ENCODE measurements at places on chromosomes 6 and 20. TPM values are rescaled to one million over a fixed set of nuclear protein-coding genes. Genes with fewer than 3 reads are reported as not detected.

Gene TOX2
- total RNA-seq: 1.2 TPM

Gene AP5S1
- total RNA-seq: 10.3 TPM

Gene ZDHHC14
- total RNA-seq: 12.3 TPM

Gene RBPJL
- total RNA-seq: 0.20 TPM

Gene KCNK16
- not detected for total RNA-seq

Gene RPS18
- 1,293 TPM for total RNA-seq

Gene NINL
- 13.1 TPM for total RNA-seq

Gene MRPS10
- 45.3 TPM for total RNA-seq

Gene MEP1A
- total RNA-seq: not detected

Gene ADAM33
- 21.1 TPM for total RNA-seq

Gene DDX27
- 17.0 TPM for total RNA-seq

Gene GJA1
- total RNA-seq: 1,250 TPM

Data from spinal cord (tissue), 10 donors.